ENCODE measurements at places on chromosomes 7 and 10.

DNA sequence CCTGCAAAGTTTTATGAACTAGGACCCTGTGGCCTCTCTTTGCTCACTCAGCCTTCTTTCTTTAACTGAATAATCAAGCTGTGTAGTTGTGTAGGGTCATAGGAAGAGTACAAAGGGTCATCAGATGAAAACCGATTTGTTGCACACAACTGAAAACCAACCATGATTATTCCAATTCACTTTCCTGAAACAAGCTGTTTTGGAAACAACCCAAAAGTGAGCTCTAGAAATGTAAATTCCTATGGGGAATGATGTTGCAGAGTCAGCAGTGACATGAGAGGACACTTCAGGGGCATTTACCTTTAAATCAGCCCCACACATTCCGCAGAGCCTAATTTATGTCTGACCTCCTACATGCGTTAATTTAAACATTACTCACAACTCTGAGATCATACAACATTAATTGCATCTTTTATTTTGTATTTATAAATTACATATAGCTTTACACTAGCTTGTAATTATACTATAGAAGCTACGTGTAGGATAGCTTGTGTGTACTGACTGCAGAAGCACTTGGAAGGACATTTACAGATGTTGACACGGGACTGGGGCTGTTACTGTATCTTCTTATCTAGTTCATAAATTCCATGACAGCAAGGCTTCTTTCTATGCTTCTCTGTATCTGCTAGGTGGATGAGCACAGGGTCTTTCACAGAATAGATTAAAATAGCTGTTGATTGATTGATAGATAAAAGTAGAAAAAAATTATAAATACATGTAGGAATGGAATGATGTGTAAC is 139.9 kb upstream of the AKR1E2 start:
- DNase-seq = no peak

DNA sequence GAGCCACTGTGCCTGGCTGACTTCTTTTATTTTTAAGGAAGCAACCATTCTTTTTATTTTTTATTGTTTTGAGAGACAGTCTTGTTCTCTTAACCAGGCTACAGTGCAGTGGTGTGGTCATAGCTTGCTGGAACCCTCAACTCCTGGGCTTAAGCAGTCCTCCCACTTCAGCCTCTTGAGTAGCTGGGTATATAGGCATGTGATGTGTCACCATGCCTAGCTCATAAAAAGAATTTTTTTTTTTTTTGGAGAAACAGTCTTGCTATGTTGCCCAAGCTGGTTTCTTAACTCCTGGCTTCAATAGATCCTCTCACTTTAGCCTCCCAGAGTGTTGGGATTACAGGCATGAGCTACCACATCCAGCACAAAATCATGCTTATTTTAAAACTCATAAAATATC is 5.8 kb downstream of the MCU start:
- no peak for DNase-seq

DNA sequence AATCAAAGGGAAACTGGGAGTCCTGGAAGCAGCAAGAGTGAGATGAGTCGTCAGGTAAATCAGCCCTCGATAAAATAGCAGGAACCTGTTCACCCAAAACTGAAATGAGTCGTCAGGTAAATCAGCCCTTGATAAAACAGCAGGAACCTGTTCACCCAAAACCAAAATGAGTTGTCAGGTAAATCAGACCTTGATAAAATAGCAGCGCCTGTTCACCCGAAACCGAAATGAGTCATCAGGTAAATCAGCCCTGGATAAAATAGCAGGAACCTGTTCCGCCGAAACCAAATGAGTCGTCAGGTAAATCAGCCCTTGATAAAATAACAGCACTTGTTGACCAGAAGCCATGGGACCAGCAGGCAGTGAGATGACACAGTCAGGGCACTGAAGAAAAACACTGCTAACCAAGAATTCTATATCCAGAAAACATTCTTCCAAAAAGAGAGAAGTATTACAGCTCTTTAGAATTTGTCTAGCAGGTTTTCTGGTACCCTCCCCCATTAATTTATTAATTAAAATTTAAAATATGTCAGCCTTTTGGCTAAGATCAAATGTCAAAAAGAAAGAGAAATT is 3.4 kb upstream of the CYP2E1 start:
- no peak for DNase-seq

- no peak for DNase-seq
Observed at GRCh38 chr10:28928484-28928883, 251.2 kb downstream of the BAMBI start.

GRCh38 chr10:98326621-98327027 is 58.6 kb upstream of the LOXL4 start:
- DNase-seq = no peak

DNA sequence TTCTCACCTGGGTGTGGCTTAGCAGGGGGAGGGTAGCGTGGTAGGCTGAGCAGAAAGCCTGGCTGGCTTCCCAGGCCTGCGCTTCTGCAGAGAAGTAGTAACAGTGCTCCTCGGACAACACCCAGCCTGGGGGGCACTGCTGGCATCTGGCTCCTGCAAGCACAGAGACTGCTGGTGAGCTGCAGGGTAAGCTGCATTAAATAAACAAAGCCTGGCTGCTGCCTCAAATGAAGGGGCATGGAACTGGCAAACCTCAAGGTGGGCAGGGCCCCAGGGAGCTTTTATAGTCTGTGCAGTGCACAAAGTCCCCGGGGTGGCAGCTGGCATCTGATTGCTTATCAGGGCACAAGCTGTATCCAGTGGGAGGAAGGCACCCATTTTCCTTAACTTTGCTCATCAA is 3.9 kb downstream of the KLRG2 start:
- no peak for DNase-seq

DNA sequence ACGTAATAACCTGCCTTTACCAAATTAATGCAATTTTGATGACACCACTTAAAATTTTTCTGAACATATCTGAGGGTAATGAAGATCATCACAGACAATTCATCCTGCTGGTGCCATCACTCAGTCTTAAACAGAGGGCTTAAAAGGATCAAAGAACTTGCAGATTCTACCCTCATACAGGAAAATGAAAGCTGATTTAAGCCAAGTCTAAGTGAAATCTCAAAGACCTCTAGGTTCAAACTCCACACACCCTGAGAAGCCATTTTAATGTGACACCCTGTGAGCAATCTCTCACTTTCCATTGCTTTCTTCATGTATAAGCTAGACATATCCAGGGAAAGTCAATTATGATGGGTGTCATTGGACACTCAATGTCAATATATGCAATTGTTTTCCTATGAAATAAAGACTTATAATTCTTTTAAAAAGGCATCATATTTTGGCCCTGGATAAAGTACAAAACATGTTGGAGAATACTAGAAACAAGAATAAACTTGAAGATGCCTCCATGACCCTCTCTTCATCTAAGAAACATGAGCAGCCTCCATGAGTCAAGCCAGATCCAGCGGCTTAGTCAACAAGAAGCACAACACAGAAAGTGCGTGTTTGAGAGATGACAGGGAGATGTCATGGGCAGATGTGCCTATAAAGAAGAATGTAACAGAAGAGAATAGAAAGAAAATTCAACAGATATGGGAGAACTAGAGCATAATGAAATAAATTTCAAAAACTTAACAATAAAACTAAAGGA is 291.9 kb downstream of the PARD3 start:
- DNase-seq = no peak

DNA sequence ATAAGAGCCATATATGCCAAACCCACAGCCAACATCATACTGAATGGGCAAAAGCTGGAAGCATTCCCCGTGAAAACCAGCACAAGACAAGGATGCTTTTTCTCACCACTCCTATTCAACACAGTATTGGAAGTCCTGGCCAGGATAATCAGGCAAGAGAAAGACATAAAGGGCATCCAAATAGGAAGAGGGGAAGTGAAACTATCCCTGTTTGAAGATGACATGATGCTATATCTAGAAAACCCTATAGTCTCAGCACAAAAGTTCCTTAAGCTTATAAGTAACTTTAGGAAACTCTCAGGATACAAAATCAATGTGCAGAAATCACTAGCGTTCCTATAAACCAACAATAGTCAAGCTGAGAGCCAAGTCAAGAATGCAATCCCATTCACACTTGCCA is 23.8 kb upstream of the STARD3NL start:
- no peak for DNase-seq

- no peak for DNase-seq
Observed at GRCh38 chr10:122466951-122467381, 5.6 kb downstream of the HTRA1 start.

GRCh38 chr10:93572606-93573005 is 6.1 kb downstream of the FFAR4 start:
- DNase-seq = no peak

DNA sequence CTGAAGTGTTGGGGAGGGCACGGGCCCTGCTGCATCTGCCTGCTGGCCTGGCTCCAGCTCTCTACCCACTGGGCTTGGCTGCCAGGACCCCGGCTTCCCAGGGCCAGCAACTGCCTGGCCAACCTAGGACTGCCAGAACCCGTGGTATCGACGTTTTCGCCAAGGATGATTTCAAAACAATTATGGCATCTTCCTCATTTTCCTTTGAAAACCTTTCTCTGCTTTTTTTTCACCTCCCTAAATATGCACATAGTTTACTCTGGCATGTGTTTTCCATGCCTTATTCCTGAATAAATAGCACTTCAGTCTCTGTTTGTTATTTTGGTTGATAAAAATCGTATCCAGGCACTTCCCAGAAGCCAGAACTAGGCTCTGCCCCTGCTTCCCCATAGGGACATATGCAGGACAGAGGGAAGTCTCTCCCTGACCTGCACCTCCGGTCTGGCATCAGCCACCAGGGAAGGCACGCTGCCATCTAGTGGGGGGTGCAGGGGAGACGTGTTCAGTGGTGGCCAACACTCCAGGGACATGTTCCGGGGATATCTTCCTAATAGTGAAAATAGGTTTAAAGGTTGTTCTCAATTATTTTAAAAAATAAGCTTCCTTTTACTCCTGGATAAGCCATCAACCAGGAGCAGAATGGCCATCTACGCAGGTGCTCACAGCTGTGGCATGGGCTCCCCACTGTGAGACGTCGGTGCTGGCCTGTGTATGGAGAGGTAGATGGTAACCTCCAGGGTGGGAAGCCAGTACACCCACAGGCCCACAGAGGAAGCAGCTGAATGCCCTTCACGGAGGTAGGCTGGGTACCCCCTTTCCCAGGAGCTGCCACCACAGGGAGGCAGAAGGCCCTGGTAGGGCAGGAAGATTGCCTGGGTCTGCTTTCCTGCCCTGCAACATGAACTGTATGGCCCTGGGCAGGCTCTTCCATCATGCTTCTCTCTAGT is 30.7 kb upstream of the ANTXRL start:
- no peak for DNase-seq

DNA sequence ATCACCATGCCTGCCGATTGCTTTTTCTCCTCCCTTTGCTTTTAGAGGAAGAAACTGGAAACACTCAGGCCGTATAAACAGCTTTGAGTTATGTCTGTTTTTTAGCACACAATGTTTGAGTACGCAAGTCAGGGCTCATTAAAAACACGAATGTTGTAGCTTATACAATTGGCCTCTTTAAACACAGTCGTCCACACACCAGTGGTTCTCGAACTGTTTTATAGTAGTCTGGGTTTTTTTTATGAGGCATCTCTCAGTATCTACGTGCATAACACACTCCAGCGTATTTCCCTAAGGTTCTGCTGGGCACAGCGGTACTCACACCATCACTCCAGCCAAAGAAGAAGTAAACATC is 13.4 kb upstream of the CARD11 start:
- DNase-seq = no peak

DNA sequence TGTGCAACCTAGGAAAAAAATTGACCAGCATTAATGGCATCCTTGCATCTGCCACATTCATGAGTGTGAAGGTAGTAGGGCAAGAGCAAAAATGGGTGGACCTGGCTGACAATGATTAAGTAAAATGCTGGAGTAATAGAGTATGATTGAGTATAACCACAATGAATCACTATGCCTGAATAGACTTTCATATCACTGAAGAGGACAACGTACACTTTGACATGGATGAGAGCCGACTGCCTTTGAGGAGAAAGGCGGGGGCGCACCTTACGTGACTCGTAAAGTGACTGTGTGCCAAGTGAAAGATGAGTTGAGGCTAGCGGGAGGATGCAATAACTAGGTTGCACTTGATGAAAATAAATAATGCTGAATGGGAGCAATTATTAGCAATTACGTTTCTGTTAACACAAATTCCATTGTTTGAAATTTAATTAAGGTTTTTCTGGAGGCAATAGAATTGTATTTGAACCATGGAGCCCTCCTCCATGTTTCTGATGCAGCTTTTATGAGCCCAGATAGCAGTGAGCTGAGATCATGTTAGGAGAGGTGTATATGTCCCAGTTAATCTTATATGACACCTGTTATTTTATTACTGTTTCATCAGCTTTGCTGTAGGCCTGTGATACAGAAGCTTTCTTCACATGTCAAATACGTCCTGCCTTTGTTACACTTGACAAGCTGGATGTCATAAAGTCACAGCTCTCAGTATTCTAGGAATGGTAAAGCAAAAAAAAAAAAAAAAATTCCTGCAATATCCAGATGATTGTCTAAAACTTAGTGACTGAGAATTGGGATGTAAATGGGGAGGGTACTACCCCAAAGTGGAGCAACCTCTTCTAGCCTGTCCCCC is 596.5 kb downstream of the NXPH1 start:
- DNase-seq = no peak

DNA sequence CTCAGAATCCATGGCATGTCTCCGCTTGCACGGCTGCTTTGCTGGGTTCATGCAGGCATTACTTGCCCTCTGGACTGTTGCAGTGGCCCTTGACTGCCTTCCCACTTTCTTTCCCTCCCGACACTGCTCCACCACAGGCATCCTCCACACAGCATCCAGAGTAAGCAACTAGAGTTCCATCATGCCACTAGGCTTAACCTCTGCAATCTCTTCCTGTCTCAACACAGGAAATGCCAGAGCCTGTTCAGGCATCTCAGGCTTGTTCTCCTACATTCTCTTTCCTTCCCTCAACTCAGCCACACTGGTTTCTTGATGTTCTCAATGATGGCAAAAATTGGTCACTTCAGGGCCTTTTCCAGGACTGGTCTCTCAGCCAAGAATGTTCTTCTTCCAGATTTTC is 284.5 kb upstream of the KLF6 start:
- no peak for DNase-seq

GRCh38 chr7:21352540-21353387 is 75.1 kb upstream of the SP4 start:
- no peak for DNase-seq

DNA sequence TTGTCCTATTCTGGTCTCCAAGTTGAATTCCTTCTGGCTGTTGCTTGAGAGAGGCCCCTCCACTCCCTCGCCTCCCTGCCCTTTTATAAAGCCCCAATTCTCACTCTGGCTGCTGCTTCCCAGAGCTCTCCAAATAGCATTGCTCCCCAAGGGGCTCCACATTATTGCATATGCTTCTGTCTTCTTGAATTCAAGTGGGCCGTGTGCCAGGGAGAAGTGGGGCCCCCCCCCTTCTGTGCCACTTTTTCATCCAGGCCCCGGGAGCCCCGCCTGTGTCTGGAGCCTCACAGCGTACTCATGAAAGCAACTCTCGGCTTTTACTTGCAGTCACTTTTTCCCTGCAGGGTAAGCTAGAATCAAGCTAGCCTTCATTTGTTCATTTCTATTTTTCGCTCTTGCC is 265.1 kb downstream of the CCSER2 start:
- no peak for DNase-seq

- no peak for DNase-seq
Observed at GRCh38 chr7:28700096-28700495, 258.0 kb downstream of the TRIL start.

All from stimulated activated CD8-positive, alpha-beta memory T cell treated with anti-CD3 and anti-CD28 coated beads, Interleukin-4, amount 100 ng/mL, for 4 hours (primary cell).